ENCODE measurements at places on chromosomes 5 and 9. TPM values are rescaled to one million over a fixed set of nuclear protein-coding genes. Genes with fewer than 3 reads are reported as not detected.

C9orf43 gene
- 0.57 TPM for total RNA-seq

ADAMTS13 gene
- total RNA-seq, result 8.8 TPM

GRCh38 chr9:96599298-96599697 is 20.3 kb downstream of the CDC14B start:
- H3K4me3 ChIP-seq, result no peak overlapping the region
- 0 out of 2 replicates have a peak, but pooled peaks cover 2% of the 10 kb centered on the region for H3K4me1 ChIP-seq
- no peak overlapping the region for H3K27ac ChIP-seq
- no peaks in the 10 kb centered on the region for H3K36me3 ChIP-seq

GRCh38 chr9:19976226-19976625 is 187.4 kb upstream of the SLC24A2 start:
- no peak overlapping the region for H3K4me3 ChIP-seq
- DNase-seq, result no peak
- no peaks in the 10 kb centered on the region for H3K4me1 ChIP-seq
- H3K27me3 ChIP-seq, result no peaks in the 10 kb centered on the region
- no peak overlapping the region for H3K27ac ChIP-seq
- H3K36me3 ChIP-seq, result no peaks in the 10 kb centered on the region

DNA sequence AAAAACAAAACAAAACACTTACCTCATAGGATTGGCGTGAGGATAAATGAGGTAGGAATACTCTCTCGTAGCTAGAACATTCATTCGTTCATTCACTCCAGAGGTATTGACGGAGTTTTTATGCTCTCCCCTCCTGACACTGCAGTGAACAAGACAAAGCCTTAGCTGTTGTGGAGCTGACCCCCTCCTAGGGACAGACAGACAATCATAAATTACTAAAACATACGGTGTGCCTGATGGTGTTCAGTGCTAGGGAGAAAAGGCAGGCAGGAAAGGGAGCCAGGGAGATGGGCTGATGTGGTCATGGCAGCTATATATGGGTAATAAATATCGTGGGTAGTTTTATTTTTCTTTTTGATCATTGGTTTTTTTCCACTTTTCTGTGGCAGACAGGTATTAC is 5.7 kb upstream of the BRD3 start:
- no peaks in the 10 kb centered on the region for H3K4me1 ChIP-seq
- H3K36me3 ChIP-seq, result peaks cover 15% of the 10 kb centered on the region
- H3K27ac ChIP-seq, result no peak overlapping the region
- no peak overlapping the region for H3K4me3 ChIP-seq

DNA sequence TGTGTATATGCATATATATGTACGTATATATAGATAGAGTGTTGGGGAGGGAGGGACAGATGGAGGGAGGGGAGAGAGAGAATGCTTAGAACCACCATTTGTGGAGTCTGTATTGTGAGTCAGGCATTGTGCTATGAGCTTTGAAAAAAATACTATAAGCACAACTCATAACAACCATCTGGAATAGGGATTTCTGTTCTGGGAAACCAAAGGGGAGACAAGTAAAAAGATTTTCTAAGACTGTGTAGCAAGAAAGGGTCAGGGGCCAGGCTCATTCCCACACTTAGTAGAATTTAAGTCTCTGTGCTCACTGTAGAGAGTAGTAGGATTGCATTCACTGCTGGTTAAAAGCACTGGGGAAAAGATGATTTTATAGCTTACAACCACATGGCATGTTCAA is 202.3 kb upstream of the SGCD start:
- H3K4me1 ChIP-seq, result no peaks in the 10 kb centered on the region
- no peaks in the 10 kb centered on the region for H3K36me3 ChIP-seq
- H3K27ac ChIP-seq, result no peak overlapping the region
- no peak for DNase-seq

PCA3 gene
- not detected for total RNA-seq

DNA sequence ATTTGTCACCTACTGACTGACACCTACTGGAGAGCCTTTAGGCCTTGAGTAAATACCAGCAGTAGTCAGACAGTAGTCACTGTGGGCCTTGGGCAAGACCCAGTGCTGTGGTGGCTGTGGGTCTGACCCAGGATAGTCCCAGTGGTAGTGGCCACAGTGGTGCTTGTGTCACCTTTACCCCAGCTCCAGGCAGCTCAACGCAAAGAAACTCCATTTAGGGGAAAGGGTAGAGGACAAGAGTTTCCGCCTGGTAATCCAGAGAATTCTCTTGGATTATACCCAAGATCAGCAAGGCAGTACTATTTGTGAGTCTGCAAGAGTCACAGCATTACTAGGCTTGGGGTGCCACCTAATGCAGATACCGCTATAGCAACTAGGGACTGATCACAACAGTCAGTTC is 28.9 kb downstream of the CERT1 start:
- H3K4me3 ChIP-seq, result no peak overlapping the region
- no peaks in the 10 kb centered on the region for H3K27me3 ChIP-seq
- H3K36me3 ChIP-seq, result peaks cover 1% of the 10 kb centered on the region
- no peak overlapping the region for H3K27ac ChIP-seq
- no peak for DNase-seq

DNA sequence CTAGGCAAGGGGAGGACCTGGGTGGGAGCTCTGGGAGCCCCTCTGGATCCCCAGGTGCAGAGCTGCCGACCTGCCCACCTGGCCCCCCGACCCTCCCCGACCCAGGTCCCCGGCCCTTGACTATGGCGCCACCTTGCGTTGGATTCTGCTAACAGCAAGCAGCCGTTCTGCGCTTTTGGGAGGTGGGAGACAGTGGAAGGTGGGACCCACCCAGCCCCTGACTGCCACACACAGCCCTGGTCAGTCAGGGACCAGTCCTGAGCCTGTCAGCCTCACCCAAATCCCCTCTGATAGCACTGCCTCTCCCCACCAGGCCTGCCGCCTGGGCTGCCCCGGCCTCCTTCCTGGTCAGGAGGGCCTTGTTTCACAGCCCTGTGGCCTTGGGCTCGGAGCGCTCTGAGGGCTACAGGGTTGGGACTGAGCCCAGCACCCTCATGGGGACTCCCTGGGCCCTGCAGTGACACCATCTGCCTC is 77.9 kb downstream of the HMCN2 start:
- H3K36me3 ChIP-seq, result no peaks in the 10 kb centered on the region
- H3K4me1 ChIP-seq, result no peaks in the 10 kb centered on the region
- DNase-seq, result peak; percentile 79

GRCh38 chr9:31854187-31854586 is 530.3 kb upstream of the ACO1 start:
- H3K4me3 ChIP-seq, result no peak overlapping the region
- no peaks in the 10 kb centered on the region for H3K36me3 ChIP-seq
- H3K27ac ChIP-seq, result no peak overlapping the region
- DNase-seq, result no peak
- H3K4me1 ChIP-seq, result no peaks in the 10 kb centered on the region
- no peaks in the 10 kb centered on the region for H3K27me3 ChIP-seq

DNA sequence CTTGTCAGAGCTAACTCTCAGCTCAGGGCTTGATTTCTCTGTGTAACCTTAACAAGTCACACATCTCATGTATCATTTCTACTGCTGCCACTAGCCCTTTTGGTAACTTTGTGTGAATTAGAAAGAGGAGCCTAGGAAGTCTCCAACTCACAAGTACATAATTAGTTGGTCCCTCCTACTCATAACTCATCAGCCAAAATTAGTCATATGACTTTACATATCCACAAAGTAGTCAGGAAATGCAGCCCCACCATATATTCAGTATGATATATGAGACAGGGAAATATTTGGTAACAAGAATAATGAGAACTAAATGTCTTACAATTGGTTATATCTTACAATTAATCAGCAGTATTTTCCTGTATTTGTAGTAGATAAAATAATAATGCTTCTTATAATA is 250.2 kb downstream of the SH3GL2 start:
- peaks cover 3% of the 10 kb centered on the region for H3K4me1 ChIP-seq
- no peak overlapping the region for H3K4me3 ChIP-seq
- DNase-seq, result no peak
- H3K27ac ChIP-seq, result no peak overlapping the region

IQGAP2 gene
- total RNA-seq, result 22.5 TPM

DNA sequence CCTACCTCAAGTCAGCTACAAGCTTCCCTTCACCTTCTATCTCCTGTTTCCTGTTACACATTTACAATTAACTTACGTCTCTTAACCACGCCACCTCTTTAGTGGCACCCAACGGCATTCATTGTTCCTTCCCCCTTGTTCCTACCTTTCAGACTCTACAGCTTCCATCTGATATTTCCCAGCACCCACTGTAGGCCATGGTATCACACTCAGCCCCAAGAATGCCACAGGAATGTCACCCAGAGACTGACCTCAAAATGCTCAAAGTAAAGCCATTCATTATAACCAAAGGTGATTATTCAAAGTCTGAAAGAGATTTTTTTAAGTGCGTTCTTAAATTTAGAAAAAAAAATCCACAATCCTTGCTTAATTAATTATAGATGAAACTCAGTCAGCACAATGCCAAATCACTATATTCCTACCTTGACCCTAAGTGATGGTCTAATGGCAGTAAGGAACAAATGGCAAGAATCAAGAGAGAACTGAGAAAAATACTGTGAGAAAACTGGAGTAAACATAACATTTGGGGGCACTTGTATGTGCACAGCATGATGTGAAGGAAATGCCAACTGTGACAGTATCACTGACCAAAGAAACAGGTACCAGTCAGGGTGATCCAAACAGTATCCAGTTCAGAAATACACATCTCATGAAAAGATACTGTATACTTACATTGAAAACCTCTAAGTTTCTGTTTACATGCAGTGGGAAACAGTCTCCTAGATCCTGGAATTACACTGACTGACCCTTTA is 52.1 kb downstream of the CTNND2 start:
- no peaks in the 10 kb centered on the region for H3K27me3 ChIP-seq
- H3K4me3 ChIP-seq, result no peak overlapping the region
- H3K36me3 ChIP-seq, result no peaks in the 10 kb centered on the region
- H3K27ac ChIP-seq, result no peak overlapping the region
- no peak for DNase-seq

ROR2 gene
- total RNA-seq, result 2.7 TPM

- H3K4me3 ChIP-seq, result no peak overlapping the region
- 0 out of 2 replicates have a peak, but pooled peaks cover 2% of the 10 kb centered on the region for H3K27me3 ChIP-seq
- no peak overlapping the region for H3K27ac ChIP-seq
- no peaks in the 10 kb centered on the region for H3K36me3 ChIP-seq
- DNase-seq, result no peak
- no peaks in the 10 kb centered on the region for H3K4me1 ChIP-seq
These were observed 73.2 kb downstream of the PGM5 start for GRCh38 chr9:68429631-68430030.

SPEF2 gene
- total RNA-seq, result 0.33 TPM

- H3K4me1 ChIP-seq, result no peaks in the 10 kb centered on the region
- H3K27ac ChIP-seq, result no peak overlapping the region
- peaks cover 89% of the 10 kb centered on the region for H3K27me3 ChIP-seq
- H3K36me3 ChIP-seq, result no peaks in the 10 kb centered on the region
- DNase-seq, result peak; percentile 66
These were observed 6.1 kb downstream of the PRDM6 start for GRCh38 chr5:123094919-123095797.

DNA sequence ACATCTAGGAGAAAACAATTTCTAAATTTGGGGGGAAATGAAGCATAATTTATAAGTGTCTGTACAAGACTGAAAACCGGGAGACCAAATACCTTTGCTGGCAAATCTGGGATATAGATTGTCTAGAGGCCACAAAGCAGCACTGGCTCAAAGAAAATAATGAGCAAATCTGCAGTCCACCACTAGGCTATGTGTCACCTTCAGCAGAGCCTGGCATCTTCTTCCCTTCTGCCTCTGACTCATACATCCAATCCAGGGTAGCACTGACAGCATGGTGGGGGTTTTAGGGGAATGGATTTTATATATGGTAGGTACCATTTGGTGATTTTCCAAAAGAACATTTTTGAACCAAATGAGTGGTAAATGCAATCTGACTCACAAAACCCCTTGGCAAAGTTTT is 12.8 kb downstream of the FAM81B start:
- no peak overlapping the region for H3K27ac ChIP-seq
- H3K36me3 ChIP-seq, result peaks cover 2% of the 10 kb centered on the region
- H3K27me3 ChIP-seq, result no peaks in the 10 kb centered on the region

LCN9 gene
- total RNA-seq, result 0.72 TPM

- no peak for DNase-seq
These were observed 12.3 kb downstream of the FNBP1 start for GRCh38 chr9:130030651-130031127.

AGXT2 gene
- total RNA-seq, result not detected

GRCh38 chr9:37486616-37487548 is 1.1 kb downstream of the POLR1E start:
- H3K27me3 ChIP-seq, result no peaks in the 10 kb centered on the region
- peaks cover 17% of the 10 kb centered on the region for H3K36me3 ChIP-seq
- H3K4me3 ChIP-seq, result peak overlapping the region; percentile 96
- no peak overlapping the region for H3K27ac ChIP-seq
- DNase-seq, result no peak

GRCh38 chr5:176540956-176541337 is 3.7 kb upstream of the RNF44 start:
- no peaks in the 10 kb centered on the region for H3K27me3 ChIP-seq
- DNase-seq, result no peak
- peaks cover 13% of the 10 kb centered on the region for H3K4me1 ChIP-seq
- peaks cover 4% of the 10 kb centered on the region for H3K36me3 ChIP-seq
- H3K27ac ChIP-seq, result no peak overlapping the region
- no peak overlapping the region for H3K4me3 ChIP-seq

DNA sequence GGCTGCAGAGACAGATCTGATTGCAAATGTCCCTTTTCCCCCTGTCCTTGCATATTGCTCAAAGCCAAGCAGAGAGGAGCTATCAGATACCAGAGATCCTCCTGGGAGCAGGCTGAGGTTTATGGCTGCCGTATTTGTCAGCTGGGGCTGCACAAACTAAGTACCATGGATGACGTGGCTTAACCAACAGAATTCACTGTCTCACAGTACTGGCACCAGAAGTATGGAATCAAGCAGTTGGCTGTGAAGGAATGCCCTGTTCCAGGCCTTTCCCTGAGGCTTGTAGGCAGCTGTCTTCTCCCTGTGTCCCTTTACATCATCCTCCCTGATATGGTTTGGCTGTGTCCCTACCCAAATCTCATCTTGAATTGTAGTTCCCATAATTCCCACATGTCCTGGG is 2.6 kb downstream of the CFAP90 start:
- peaks cover 4% of the 10 kb centered on the region for H3K27me3 ChIP-seq
- DNase-seq, result no peak
- H3K4me1 ChIP-seq, result no peaks in the 10 kb centered on the region
- no peaks in the 10 kb centered on the region for H3K36me3 ChIP-seq
- no peak overlapping the region for H3K27ac ChIP-seq

DNA sequence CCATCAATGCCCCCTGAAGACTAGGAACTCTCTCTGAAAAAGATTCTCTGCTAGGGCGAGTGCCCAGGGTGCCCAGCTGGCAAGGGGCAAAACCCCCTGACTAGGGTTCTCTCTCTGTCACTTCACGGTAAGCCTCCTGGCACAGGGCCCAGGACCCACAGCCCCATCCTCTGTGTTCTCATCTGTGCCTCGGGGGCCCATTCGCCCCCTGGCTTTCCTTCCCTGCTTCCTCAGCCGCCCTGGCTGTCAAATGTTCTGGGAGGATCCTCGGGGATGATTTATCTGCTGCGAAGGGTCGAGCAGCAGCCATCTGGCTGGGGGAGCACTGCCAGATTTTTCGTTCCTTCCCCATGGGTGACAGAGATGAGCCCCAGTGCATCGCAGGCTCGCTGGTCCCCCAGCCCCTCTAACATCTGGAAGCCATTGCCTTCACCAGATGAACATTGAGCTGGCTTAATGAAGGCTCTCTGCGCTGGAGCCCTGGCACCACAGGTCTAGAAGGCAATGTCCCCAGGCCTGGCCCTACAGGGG is 24.2 kb downstream of the HMCN2 start:
- no peak for DNase-seq
- no peak overlapping the region for H3K4me3 ChIP-seq
- no peaks in the 10 kb centered on the region for H3K27me3 ChIP-seq

RABGAP1 gene
- 31.6 TPM for total RNA-seq

Data from H9 (cell line).